ENCODE measurements at places on chromosomes 6 and 20.

DNA sequence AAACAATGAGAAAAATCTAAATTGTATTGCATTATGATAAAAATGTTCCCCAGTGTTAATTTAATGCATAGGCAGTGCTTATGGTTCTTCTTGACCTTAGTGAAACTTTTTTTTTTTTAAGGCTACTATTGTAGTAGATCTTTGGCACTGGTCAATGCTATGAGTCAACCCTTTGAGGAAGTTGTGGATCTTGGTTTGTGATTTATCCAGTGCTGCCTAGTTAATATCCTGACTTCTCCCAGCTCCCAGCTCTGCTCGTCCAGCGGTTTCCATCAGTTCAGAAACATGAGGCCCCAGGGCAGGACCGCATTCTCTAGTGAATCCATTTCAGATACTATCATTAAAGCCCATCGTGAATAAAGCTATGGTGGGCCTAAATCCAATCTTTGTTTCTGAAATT, 364.5 kb upstream of the JARID2 start:
- DNase-seq = no peak

DNA sequence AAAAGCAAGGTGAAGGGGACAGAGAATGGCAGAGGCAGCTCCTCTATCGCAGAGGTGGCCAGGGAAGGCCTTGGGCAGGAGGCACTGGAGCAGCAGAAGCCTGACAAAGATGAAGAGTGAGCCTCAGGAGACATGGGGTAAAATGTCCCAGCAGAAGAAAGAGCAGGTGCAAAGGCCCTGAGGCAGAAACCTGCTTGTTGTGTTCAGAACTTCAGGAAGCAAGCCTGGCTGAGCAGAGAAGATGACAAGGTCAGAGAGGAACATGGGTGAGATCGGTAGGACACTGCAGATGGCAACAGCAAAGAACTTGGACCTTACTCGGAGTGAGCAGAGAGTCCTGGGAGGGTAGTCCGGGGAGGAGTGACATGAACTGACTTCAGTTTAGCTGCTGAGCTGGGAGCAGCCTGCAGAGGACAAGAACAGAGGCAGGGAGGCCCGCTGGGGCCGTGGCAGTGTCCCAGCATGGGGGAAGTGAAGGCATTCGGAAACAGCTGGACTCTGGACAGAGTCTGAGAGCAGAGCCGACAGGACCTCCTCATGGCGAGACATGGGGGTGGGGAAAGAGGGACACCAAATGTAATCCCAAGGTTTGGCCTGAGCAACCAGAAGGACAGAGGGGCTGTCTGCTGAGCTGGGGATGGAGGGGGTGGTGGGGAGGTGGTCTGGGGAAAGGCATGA, 106.3 kb downstream of the PREX1 start:
- DNase-seq = no peak

DNA sequence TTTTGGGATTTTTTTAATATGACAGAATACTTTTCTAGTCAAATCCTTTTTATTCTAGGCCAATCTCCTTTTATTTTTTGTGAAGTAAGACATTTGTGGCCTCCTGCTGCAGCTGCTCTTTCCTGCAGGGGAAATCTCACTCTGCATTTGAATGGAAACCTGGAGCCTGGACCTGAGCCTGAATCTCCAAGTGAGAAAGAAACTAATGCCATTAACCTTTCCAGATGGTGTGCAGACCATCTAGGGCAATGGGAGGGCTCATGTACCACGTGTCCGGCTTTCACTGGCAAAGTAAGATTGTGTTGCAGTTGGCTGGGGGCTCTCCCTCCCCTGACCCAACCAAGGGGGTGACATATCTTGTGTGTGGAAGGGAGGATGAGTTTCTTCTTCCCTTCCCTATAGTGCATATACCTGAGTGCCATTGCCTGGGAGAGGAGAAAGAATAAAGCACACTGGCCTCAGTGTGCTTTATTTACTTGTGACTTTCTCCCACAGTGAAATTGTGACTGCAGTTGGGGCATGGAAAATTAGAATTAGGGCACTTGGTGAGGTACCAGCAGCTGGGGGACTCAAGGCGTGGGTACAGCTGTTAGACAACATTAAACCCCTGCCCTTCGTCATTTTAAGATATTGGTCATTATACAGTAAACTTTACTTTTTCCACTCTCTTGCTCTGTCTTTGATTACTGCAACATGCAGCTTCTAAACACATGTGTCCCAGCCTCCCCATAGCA, 159.8 kb upstream of the RIN2 start:
- DNase-seq = no peak

- peak; percentile 11 for DNase-seq
These were observed 24.6 kb downstream of the CEBPB start for GRCh38 chr20:50215101-50215690.

DNA sequence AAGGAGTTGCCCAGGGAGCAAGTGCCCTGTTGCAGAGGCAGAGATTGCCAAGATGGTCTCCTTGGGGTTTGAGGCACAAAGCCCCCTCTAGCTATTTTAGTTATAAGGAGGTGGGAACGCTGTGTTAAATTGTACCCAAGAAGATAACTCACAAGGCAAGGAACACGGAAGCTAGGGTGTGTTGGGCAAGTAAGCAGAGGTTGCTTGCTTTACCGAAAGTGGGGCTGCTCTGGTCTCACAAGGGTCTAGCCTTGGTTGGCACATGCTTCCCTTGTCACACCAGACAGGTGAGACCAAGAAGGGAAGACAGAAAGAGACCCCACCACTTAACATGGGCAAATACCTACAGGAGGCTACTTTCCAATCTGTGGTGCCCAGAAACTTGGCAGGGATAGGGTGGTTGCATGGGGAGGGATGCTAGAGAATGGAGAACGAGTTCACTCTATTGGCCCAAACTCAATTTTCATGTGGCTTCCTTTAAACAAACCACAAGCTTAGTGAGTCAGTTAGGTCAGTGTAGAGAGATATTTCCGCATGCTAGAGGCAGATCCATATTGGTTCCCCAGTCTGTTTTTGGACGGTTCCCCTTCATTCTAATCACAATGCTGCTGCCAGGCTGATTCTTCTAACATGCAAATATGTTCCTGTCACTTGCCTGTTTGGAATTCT, 42.4 kb downstream of the PLAGL1 start:
- DNase-seq = no peak

DNA sequence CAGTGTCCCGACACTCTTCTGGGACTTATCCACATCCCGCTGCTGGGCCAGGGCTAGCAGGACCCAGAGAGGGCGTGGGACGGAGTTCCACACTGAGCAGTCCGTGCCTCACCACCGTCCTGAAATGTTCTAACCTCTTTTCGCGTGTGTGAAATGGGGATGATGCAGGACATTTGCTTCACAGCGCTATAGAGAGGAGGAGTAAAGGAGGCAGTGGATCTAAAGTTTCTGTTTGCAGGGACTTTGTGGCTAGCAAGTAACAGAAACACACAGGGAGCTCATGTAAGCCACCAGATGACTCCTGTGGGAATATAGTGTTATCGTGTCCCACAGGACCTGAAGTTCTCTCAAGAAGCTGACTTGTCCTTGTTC, 634 bp downstream of the ITPA start:
- DNase-seq = no peak

DNA sequence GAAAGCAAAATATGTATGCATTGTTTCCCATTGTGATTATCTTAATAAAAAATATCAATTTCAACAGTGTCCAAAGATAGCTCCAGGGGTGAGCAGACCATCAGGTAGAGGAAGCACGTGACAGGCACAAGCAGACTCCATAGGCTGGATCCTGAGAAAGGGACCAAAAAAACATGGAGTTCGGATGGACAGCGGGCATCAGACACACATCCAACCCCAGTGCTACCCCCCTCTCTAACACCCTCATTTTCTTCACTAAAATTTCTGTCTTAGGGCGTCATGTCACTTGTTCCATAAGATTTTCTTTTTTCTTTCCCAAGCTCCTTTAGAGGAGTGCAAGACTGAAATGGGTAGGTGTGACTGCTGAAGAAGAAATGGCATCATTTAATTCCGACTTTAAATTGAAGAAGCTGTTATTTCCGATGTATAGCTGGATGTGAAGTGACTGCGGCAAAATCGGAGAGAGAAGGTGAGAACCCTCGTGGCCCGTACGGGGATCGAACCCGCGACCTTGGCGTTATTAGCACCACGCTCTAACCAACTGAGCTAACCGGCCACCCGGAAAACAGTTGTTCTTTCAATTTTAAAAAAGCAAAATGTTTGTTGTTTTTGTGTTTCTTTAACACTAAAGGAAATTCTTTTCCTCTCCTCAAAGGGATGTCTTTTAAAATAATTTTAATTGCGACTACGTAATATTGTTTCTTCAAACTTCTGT, 10.3 kb upstream of the PRSS16 start:
- no peak for DNase-seq

- DNase-seq = no peak
These were observed 16.3 kb upstream of the UTRN start for GRCh38 chr6:144268794-144269349.

DNA sequence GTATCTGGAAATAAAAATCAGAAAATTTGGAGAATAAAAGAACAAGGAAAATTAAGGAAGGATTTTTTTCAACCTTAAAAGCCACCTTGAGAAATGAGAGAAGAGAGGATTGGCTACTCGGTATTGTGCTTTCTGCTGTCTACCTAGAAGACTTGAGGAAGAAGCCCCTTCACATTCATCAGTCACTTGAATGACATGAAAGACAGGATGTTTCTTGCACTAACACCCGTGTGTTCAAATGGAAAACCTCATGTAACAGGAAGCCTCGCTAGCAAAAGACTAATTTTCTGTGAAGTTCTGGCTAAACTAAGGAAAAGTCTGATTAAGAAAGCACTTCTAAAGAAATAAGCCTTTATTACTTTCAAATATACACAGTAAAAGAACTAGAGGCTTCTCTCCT, 69.9 kb downstream of the OLIG3 start:
- DNase-seq = no peak

DNA sequence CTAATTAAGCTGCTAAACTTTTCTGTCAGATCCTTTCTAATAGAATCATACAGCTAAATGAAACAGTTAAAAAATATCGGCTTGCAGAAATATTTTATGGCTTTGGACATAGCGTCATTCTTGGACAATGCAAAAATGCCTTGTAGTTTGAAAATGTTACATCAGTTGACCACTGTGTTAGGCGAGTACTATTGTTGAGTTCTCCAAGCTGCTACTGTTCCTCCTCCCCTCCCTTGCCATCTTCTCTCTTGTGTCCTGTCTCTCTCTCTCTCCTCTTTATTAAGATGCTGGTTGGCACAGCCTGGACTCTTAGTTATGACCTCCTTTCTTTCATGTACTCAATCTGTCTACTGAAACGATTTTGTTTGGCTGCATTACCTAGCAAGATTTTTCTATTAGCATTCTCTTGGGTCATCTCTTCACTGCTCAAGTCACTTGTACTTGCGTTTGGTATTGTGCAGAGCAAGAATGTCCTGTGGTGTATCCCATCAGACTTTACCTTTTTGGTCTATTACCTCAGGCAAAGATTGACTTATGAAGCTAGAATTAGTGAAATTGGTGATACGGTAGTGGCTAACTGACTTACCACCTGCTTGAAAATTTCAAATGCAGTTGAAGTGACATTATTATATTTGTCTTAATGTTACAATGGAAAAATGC, 127.9 kb downstream of the FARS2 start:
- DNase-seq = no peak

DNA sequence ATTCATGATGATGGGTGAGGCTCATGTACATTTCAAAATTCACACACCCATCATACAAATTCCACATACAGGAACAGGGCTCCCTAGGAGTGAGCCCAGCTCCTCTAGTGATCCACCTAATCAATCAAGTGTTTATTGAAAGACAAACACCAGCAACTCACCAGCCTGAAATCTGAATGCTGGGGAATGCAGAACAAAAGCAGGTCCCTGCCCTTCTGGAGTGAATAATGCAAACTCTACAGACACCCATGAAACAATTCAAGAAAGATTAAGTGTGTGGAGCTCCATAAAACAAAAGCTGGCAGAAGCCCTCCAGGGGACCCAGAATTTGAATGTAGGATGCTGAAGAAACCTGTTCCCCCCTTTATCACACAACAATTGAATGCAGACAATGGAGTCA, 396.7 kb upstream of the JARID2 start:
- DNase-seq = no peak

GRCh38 chr6:154993026-154993425, 2.1 kb upstream of the TIAM2 start:
- DNase-seq = no peak

DNA sequence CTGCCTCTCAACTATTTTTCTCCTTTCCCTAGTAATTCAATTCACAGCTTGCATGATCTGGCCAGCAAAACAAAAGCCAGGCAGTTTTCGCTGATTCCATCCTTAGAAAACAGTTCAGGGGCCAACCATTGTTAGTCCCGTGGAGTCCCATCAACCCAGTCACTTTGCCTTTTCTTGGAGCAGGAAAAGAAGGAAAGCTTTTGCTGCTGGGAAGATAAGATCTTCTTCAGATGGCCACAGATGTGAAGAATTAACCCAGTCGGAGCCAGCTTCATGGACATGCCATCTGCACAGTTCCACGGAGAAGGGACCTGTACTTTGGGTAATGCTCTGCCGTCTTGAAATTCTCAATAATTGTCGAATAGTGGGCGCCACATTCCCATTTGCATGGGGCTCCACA, 76.9 kb upstream of the TSHZ2 start:
- no peak for DNase-seq

- DNase-seq = no peak
These were observed 270.7 kb upstream of the TAB2 start for GRCh38 chr6:149046822-149047246.

GRCh38 chr6:145727817-145728388, 7.4 kb downstream of the EPM2A start:
- DNase-seq = no peak

- no peak for DNase-seq
These were observed 158.6 kb upstream of the MLN start for GRCh38 chr6:33962246-33963027.

DNA sequence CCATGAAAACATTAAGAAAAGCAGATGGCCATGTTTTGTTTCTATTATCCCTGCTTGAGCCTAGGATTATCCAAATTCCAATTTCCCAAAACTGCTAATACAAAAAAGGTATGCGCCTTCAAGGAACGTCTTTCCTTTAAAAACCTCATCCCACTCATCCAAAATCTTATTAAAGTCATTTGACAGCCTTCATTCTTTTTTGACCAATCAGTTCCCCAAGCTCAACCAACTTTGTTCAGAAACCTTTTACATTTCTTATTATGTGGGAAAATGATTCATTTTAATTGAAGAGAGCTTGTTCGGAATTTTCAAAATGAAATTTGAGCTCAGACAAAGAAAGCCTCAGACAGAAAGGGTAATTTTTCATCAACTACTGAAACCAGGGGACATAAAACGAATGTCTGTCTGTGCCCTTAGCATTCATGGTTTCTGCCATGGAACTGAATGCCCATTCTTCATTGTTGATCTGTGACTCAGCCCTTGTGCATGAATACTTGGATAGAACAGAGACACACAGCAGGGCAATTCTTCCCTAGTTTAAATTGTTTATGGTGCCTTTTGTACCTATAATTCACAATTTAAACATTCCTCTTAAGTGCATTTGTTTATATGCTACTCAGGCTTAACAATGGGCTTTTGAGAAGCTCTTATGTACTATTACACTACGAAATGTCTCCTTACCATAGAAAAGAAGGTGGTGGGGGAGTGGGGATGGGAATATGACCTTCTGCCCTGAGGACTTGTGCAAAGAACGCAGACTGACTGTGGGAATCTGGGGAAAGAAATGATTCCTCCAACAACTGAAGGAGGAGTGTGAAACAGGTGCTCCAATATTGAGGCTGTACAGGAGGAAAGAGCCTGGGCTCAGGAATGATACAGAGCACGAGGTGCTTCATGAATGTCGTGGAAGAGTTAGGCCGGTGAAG, 49.8 kb upstream of the ERVFRD-1 start:
- no peak for DNase-seq

GRCh38 chr6:5099537-5099936, 14.4 kb downstream of the PPP1R3G start:
- DNase-seq = no peak

GRCh38 chr6:110207652-110208051, 27.4 kb downstream of the CDC40 start:
- DNase-seq = no peak
